ENCODE measurements at places on chromosomes 16 and 17.
A peak's percentile ranks its signal among the peaks of the same experiment; 100 is the strongest.

DNA sequence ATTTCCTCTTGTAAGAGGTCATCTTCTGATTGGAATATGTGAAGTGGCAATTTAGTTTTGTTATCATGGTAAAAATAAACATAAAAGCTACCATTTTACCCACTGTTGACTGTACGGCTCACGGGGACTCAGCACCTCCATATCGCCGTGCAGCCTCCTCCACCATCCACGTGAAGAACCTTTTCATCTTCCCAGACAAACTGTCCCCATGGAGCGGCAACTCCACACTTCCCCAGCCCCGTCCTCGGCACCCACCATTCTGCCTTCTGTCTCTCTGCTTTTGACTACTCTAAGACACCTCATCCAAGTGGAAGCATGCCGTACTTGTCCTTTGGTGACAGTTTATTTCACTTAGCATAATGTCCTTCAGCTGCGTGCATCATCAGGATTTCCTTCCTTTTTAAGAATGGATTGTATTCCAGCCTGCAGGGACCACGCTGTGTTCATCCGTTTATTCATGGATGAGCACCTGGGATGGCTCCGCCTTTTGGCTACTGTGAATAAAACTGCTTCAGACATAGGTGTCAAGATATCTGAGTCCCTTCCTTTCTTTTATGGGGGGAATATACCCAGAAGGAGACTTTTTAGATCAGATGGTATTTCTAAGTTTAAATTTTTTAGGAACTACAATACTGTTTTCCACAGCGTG lies 14.3 kb downstream of the FBXO31 start:
- no peak for DNase-seq

- no peak for DNase-seq
Measured at GRCh38 chr17:32771396-32771795, 105.5 kb downstream of the MYO1D start.

DNA sequence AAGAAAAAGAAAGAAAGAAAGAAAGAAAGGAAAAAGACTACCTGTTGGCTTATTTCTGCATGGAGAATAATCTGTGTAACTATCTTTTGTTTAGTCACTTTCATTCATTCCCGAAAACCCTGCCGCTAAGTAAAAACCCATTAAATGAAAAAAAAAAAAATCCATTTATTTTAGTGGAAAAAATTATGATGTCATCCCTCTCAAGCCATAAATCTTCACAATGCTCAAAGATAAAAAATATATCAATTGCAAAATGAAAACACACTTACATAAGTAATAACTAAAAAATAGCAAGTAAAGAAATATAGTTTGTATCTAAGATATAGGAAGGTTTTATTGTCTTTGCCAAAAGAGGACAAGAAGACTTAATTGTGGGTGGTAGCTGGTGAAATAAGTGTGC lies 46.5 kb upstream of the CPPED1 start:
- DNase-seq: no peak

DNA sequence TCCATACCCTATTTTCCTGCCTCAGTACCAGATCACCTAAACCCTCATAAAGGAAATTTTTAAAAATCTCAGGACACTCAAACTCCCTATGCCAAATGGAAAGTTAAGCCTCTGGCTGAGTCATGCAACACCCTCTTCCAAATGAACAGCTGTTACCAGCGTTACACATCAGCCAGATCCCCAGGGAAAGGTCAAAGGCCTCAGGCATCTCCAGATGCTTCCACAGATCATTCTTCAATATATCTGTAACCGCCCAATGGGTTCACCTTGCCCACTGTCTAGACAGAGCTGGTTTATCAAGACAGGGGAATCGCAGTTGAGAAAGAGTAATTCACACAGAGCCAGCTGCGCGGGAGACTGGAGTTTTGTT lies 29.1 kb upstream of the SHCBP1 start:
- no peak for DNase-seq

DNA sequence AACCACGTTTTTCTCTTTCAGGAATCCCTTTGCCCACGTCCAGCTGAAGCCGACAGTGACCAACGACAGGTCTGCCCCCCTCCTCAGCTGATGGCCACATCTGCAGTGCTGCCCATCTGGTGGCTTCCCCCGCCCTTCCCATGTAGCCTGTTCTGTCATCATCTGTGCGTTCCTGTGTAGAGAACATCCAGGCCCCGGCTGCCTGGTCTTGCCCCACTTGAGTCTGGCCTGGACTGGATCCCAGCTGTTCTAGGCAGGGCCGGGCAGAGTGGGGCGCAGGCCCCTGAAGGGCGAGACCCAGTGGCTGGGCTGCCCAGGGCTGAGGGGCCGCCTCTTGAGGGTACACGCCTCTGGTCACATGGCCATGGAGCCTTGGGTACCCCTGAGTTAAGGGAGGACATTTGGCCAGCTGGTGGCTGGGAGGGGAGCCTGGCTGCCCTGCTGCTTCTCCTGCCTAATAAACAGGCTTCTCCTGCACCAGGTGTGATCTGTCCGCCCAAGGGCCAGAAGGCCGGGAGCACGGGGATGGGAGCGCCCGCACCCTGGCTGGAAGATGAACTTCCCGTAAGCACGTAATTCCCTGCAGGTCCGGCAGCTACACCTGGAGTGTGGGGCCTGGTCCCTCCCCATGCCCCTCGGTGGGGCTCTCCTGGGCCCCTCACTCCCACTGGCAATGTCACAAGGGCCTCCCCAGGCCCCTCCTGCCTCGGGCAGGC lies 49.4 kb upstream of the PVALEF start:
- no peak for DNase-seq

DNA sequence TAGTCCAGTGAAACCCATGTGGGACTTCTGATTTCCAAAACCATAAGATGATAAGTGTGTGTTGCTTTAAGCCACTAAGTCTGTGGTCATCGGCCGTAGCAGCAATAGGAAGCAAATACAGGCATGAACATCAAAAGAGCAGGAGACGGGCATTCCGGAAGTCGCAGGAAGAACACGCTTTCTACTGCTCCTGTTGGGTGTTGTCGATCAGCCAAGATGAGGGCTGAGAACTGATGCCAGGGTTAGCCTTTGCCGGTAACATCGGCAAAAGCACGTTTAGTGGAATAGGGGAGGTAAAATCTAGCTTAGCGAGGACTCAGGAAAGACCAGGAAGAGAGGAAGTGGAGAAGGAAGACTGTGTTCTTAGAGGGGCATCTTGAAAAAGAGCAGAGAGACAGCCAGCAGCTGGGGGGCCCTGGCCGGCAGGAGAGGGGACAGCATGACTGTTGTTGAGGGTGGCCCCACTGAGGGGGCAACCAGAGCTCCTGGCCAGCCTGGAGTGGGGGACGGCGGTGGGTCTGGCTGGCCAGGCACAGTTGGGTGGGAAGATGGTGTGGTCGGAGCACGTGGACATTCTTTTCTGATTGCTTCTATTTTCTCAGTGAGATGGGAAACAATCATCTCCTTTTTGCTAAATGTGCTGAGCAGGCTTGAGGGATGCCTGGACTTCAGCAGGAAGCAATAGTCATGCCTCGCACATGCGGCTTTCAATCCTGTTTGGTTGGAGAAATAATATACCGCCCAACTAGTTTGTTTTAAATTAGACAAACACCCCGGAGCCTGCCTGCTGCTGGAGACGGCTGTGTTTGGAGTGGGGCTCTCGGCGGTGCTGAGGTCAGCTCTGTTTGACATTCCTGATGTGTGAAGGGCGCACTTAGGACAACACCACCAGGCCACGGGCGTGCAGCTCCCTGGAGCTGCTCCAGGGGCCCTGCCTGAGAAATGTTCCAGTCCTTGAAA lies 109.9 kb downstream of the METRNL start:
- DNase-seq: no peak

DNA sequence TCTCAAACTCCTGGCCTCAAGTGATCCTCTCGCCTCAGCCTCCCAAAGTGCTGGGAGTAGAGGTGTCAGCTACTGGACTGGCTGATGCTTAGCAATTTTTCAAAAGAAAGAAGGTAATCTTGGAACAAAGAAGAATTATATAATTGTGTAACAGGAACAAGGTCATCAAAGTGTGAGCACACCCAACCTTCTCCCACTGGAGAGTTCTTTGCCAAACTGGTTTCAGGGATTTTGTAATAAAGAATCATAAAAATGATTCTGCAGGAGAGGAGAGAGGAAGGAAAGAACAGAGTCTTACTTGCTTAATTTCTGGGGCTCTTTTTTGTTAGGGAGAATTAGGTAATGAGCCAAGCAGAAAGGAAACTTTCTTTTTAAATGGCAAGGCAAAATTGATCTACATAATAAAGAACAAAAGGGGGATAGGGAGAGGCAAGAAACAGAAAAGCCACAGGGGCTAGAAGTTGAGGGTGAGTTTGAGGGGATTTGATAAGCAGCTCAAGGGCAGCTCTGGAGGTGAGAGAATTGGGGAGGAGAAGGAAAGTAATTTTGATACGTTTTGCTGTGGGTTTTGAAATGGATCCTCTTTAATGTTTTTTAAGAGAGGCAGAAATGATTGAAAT lies 21.3 kb downstream of the CHD9NB start:
- DNase-seq: no peak

DNA sequence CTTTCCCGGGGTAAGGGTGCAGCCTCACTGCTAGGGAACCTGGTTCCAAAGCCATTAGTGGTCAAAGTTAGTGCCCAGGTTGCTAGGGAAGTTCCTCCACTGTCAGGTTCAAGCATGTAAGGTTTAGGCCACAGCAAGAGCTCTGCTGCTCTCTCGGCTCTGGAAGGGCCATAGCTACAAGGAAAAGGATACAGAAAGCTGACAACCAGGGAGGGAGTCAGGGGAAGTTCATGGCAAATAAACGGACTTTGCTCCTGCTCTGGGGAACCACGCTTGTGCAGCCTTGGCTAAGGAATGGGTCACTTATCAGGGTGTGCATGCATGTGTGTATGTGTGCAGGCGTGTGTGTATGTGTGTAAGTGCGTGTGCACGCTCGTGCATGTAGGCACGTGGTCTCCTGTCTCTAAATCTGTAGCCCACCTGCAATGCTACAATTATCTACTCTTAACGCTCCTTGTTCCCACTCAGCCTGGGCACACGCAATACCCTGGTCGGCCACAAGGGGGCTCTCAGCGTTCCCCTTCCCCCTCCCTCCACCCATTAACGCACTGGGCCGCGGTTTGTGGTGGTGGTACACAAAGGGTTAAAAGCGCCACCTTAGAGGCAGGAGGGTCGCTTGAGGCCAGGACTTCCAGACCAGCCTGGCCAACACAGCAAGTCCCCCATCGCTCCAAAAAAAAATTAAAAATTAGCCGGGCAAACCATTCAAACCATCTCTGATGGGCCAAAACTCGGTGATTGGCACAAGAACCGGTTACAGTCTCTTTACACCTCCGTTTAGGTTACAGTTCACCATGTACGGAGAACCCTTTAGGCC lies 48.4 kb upstream of the KDM8 start:
- peak; percentile 68 for DNase-seq

DNA sequence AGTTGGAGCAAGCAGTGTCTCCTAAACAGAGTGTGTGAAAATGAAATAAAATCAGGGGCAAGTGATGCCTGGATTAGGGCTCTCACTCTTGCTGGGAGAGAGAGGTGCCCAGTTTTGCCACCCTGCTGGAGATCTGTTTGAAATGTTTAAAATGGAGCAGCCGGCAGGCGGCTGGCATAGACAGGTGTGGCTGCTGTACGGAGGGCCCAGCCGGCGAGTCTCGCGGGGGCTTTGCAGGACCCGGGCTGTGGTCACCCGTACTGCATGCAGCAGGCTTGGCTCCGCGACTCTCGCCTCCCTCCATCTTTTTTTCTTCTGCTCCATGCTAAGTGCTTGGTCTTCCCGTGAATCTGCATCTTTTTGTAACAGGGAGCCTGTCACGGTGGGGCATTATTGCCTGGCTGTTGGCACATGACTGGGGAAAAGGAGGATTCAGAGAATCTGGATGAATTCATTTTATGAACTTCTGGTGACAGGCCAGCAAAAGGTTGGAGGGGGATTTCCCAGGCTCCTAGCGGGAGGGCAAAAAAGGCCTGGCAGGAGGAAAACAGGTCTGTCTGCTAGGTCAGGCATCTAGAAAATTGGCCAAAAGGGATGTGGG lies 1.8 kb downstream of the ZNRF1 start:
- no peak for DNase-seq

- DNase-seq: no peak
Measured at GRCh38 chr16:19432429-19432828, 14.7 kb downstream of the TMC5 start.

DNA sequence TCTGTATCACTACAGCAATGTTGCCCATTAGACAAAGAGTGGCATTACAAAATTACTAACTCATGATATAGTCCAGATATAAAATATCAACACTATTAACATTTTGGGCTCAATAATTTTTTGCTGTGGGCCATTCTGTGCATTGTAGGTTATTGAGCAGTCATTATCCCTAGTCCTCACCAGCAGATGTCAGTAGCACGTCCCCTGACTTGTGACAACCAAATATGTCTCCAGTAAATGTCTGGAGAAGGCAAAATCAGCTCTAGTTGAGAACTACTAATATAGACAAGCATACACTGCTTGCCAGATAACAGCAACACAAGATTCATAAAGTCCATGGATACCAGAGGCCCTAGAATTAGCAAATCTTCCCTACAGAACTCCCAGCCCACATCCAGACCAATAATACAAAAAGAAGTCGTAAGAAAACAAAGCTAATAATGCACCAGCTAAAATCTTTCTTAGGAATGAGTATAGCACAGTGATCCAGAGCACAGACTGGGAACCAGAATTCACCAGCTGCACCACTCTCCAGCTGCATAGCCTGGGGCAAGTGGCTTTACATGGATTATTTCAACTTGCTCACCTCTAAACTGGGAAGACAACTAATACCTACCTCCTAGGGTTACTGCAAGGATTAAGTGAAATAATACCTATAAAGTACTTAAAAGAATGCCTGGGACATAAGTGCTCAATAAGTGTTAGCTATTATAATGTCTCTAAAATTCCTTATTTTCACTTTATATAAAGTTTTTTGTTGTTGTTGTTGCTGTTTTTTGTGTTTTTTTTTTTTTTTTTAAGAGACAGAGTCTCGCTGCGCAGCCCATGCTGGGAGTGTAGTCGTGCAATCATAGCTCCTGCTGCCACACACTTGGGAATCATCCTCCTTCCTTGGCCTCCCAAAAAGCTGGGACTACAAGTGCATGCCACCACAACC lies 23.7 kb downstream of the HELZ start:
- DNase-seq: no peak

- DNase-seq: no peak
Measured at GRCh38 chr17:1256699-1257098, 13.5 kb upstream of the BHLHA9 start.

DNA sequence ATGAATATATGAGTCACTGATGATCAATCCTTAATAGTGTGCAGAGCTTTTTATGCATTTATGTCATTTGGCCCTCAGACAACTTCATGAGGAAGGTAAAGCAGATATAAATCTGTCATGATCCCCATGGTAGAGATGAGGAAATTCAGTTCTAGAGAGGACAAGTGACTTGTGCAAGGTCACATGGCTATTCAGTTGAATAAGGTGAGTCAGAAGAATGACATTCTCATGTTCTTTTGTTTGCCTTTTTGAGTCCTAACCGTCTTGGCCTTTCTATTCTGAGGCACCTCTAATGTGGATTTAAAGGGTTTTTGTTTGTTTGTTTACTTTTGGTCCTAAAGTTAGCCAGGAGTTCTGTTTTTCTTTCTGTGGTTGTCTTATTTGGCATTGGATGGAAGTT lies 116.2 kb upstream of the ELAC2 start:
- DNase-seq: no peak
